ENCODE measurements at places on chromosomes 2 and 18. TPM values are rescaled to one million over a fixed set of nuclear protein-coding genes. Genes with fewer than 3 reads are reported as not detected.

Gene CELF4
- total RNA-seq: not detected

Gene HAAO
- 0.38 TPM for total RNA-seq

Gene FBLN7
- total RNA-seq: 7.6 TPM

Gene LRRFIP1
- total RNA-seq: 83.2 TPM

Gene GPC1
- total RNA-seq: 42.9 TPM

Gene VAPA
- total RNA-seq: 307 TPM

Gene CFC1
- not detected for total RNA-seq

Gene CCBE1
- total RNA-seq: 21.4 TPM

Gene HOXD10
- 0.19 TPM for total RNA-seq

Gene TOGARAM2
- total RNA-seq: not detected

All from regular cardiac myocyte (primary cell).